Activated CD4-positive, CD25-positive, alpha-beta regulatory T cell treated with anti-CD3 and anti-CD28 coated beads, Interleukin-2, amount 50 U/mL, for 72 hours (primary cell): ENCODE measurements at places on chromosomes 5 and 9.

DNA sequence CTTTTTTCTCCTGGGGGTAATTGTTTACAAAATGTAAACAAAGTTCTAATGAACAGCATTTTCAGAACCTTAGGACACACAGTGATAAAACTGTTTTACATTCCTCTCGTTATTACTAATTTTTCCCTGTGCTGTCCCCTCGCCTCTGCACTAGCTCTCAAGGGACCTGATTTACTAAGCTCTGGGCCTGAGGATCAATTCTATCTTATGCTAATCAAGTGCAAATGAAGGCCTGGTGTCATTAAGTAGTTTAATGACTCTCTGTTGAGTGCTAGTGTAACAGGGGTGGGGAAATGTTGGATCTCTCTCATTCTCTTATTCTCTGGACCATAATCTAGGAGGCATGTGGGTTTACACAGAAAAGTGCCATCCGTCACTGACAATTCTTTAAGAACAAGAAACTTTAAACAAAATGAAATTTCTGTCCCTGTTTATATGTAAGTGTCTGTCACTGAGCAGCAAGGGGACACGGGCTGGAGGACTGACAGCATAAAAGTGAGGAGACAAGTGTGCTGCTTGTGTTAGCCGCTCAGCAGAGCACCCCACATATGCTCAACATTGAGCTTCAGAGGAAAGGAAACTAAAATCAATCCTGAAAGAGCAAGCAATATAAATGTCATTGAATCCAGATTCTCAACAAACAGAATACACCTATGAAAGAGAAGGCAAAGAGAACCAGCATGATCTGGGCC lies 115.4 kb downstream of the WDR41 start:
- no peak for DNase-seq

GRCh38 chr9:99172124-99173091 lies 49.3 kb downstream of the ALG2 start:
- DNase-seq, result no peak

DNA sequence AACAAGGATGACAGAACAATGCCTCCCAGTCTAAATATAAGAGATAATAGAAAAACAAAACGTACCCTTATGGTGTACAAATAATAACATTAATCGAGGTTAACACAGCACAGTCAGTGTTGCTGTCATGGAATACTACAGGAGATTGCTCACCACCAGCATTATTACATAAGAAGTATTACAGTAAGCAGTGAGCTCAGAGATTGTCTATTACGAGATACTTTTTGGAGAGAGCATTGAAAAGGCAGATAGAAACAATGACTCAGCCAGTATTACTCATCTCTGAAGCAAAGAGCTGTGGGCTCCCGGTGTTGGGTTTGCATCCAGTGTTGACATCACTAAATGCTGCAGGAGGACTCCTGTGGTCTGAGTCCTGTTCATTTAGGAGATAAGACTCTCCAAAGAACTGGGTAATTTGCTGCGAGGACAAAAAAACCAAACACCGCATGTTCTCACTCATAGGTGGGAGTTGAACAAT lies 191.9 kb upstream of the SEMA6A start:
- no peak for DNase-seq

GRCh38 chr5:138699482-138699881 lies 53.7 kb upstream of the CTNNA1 start:
- no peak for DNase-seq

DNA sequence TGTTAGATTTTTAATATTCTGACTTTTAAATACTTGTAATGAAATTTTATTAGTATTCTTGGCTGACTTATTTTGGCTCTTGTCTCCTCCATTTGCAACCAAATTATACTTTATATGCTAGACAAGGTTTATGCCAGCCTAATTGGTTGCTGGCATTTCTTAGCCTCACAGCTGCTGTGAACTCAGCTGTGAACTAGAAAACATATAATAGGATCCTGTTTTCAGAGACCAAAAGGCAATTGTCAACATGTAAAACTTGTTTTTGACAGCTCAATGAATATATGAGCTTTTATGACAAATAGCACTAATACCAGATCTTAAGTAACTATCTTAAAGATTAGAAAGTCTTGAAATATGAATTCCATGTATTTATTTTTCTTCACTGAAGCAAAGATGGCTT lies 25.9 kb downstream of the KIF2A start:
- DNase-seq, result no peak

GRCh38 chr5:123028222-123028621 lies 8.3 kb downstream of the PPIC start:
- no peak for DNase-seq

GRCh38 chr9:26789959-26790358 lies 102.6 kb downstream of the CAAP1 start:
- DNase-seq, result no peak

DNA sequence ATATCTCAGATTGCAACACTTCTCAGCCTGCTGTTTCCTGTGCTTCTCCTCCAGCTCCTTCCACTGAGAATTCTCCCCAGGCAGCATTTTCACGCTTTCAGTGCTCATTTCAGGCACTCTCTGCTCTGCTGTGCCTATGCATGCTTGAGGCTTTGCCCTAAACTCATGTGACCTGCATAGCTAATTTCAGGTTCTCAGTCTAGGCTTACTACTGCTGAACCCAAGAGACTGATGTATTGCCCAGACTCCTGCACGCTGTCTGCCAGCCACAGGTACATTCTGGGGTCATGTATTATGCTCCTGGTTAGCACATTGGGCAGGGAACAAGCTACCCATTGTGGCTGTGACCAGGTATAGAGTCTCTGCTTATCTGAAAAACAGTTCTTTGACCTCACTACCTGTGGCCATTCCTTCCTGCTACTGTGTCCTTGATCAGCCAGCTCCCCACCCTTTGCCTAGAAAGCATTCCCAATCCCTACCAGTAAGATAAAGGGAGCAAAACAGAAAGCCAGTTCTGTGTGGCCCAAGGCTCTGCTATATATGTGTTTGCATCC lies 34.7 kb downstream of the PIP5K1B start:
- DNase-seq, result no peak

DNA sequence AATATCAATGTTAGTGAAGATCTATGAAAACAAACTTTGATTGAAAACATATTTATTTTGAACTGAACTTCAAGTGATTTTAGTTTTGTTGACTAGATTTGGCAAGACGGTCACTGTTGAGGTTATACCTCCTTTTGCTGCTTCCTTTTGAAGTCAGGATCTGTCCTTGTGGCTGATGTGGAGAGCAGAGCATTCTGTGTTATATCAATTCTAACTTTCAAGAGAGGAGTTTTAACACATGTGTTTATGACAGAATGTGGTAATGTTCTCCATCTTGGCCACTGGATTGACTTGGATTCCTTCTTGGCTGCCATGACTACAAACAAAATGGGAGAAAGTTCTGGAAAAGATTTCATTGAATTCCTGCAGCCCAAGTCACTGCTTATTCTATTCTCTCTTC lies 104.0 kb upstream of the ACTBL2 start:
- DNase-seq, result no peak

GRCh38 chr5:9362600-9362999 lies 183.3 kb downstream of the SEMA5A start:
- no peak for DNase-seq

GRCh38 chr9:14585730-14586473 lies 107.3 kb downstream of the ZDHHC21 start:
- DNase-seq, result no peak

DNA sequence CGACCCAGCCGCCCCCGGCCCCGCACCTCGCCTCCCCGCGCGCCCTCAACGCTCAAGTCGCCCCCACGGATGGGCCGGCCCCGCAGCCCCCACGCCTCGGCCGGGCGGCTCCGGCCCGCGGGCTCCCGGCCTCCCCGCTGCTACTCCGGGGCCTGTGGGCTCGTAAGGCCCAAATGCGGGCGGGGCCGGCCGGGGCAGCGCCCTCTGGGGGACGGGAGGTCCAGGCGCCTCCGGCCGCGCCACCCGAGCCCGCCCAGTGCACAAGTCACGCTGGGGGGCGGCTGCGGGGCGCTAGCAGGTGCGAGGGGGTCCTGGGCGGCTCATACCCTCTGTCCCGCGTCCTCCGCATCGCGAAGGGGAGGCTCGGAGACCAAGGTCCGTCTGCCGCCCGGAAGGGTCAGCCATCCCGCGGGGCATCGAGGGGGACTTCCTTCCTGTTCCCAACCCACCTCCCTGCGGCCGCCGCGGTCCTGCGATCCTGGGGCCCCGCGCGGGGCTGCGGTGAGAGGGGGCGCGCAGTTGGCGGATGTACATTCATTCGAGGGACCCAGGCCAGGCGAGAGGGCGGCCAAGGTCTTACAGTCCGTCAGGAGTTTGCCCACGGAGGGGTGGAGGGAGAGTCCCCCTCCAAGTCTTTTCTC lies at the start of gene CIZ1:
CIZ1 (minus strand) TSS at position 167 of the 641 bp plus-strand sequence. CDS start 715 bp downstream, outside the sequence.
- DNase-seq, result peak; percentile 84

GRCh38 chr5:142184988-142185387 lies 76.4 kb downstream of the NDFIP1 start:
- no peak for DNase-seq

DNA sequence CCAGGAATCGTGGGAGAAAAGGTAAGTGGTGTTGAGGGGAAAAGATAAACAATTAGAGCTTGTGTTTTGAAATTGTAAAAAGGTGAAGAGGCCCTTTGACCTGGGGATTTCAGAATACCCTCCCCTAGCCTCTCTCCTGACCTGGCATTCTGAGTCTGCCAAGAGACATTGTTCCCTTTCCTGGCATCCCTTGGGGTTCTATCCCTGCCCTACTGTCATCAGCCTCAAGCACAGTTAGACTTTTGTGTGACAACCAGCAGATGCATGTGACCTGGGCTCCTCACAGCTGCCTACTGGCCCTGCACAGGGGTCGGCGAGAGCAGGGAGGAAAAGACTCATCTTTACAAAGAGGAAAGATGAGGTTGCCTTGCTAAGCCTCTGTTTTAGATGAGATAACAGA lies 72.2 kb upstream of the ORM1 start:
- no peak for DNase-seq

GRCh38 chr5:137595396-137596079 lies 96.4 kb upstream of the SPOCK1 start:
- no peak for DNase-seq

GRCh38 chr5:137316346-137316736 lies 182.8 kb downstream of the SPOCK1 start:
- DNase-seq, result no peak

- DNase-seq, result no peak
Observed at GRCh38 chr5:66713998-66714397, 117.8 kb downstream of the MAST4 start.

- DNase-seq, result no peak
Observed at GRCh38 chr5:85311536-85311935, 926.9 kb upstream of the EDIL3 start.

GRCh38 chr5:17916446-17916845 lies 282.2 kb downstream of the TAF11L14 start:
- DNase-seq, result no peak

DNA sequence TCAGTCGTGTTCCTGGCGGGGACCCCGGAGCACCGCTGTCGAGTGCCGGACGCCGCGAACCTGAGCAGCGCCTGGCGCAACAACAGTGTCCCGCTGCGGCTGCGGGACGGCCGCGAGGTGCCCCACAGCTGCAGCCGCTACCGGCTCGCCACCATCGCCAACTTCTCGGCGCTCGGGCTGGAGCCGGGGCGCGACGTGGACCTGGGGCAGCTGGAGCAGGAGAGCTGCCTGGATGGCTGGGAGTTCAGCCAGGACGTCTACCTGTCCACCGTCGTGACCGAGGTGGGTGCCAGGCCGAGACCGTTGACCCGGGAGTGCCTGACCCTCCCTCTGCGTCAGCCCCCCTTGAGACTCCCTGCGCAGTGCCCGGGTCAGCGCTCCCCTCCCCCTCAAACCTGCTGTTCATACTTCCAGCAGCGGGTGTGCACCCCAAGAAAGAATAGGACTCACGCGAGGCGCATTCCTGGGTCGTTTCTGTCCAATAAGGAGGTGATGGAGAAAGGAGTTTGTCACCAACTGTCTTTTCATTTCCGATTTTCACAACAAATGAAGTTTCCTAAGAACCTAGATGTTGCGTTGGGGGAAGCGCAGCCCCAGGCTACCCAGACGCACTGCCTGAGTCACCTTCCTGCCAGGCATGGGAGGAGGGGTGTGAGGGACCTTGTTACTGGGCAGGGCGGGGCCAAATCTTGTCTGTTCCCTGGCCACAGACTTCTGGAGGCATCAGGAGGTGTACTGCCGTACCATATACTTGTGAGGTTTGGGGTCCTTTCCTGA lies 722 bp downstream of the SLC22A4 start:
- DNase-seq, result peak; percentile 63

DNA sequence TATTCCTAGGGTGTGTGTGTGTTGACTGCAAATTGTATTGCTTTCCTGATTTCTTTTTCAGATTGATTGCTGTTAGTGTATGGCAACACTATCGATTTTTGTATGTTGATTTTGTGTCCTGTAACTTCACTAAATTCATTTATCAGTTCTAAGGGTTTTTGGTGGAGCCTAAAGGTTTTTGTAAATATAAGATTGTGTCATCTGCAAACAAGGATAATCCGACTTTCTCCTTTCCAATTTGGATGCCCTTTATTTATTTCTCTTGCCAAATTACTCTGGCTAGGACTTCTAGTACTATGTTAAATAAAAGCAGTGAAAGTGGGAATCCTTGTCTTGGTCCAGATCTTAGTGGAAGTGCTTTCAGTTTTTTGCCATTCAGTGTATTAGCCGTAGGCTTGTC lies 340.9 kb upstream of the KLF4 start:
- no peak for DNase-seq

- DNase-seq, result no peak
Observed at GRCh38 chr9:133823189-133824105, 85.3 kb upstream of the SARDH start.

DNA sequence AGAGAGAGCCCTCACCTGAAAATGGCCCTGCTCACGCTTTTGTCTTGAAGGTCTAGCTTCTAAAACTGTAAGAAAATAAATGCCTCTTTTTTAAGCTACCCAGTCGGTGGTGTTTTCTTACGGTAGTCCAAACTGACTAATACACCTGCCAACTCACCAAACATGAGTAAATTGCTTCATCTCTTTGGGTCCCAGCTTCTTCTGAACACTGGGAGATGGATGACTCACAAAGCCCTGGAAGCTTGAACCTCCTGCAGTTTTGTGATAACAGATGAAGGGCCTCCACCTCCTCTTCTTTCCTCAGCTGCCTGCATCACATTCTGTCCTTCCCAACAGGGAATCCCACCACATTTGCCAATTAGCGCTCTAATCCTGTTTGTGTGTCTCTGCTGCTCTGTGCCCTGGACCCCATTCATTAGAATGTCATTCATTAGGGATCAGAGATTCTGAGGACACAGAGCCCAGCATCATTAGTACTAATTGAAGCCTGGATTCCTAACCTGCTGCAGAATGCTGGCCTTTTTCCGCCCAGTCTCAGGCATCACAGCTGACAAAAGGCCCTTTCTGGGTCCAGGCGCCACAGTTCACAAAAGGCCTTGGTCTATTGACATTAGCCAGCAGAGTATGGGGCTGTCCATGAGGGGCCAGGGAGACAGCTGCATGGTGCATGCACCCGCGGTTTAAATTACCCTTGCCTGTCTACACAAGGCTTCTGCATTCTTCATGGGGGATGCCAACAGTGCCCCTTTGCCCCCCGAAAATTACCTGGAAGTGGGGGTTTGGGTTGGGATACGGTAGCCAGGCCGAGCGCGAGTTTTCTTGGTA lies 349.3 kb downstream of the SEMA5A start:
- DNase-seq, result no peak

- no peak for DNase-seq
Observed at GRCh38 chr5:1883925-1884677, 1.4 kb upstream of the IRX4 start.

GRCh38 chr5:160439205-160439600 lies 17.5 kb downstream of the PTTG1 start:
- peak; percentile 91 for DNase-seq
